ENCODE measurements at places on chromosomes 12 and 14. TPM values are rescaled to one million over a fixed set of nuclear protein-coding genes. Genes with fewer than 3 reads are reported as not detected.

Gene CLEC2A
- total RNA-seq, result not detected

Gene ERP27
- total RNA-seq, result 0.19 TPM

Gene CDKN3
- 9.9 TPM for total RNA-seq

Gene CIDEB
- 1.5 TPM for total RNA-seq

Gene CCDC177
- total RNA-seq, result under 0.01 TPM

Gene TAS2R8
- total RNA-seq, result not detected

Gene FOXG1
- under 0.01 TPM for total RNA-seq

Gene GMFB
- total RNA-seq, result 144 TPM

Gene KRT7
- total RNA-seq, result 80.3 TPM

Gene HCAR2
- not detected for total RNA-seq

Gene STAB2
- under 0.01 TPM for total RNA-seq

Gene SAMD15
- total RNA-seq, result 2.5 TPM

Gene DDX47
- 99.2 TPM for total RNA-seq

Gene GALNT16
- 2.5 TPM for total RNA-seq

Gene B3GNT4
- total RNA-seq, result under 0.01 TPM

Gene TDRD9
- 2.5 TPM for total RNA-seq

Gene CD27
- total RNA-seq, result not detected

Gene GLIPR1L1
- total RNA-seq, result not detected

Gene OTUB2
- total RNA-seq, result 2.0 TPM

Gene KRT2
- total RNA-seq, result not detected

Gene FGF6
- not detected for total RNA-seq

Gene LUM
- 191 TPM for total RNA-seq

Gene TPH2
- not detected for total RNA-seq

Gene SMIM41
- total RNA-seq, result not detected

Gene DDN
- total RNA-seq, result 0.38 TPM

Gene TMPRSS12
- total RNA-seq, result not detected

Gene PTPRR
- 2.8 TPM for total RNA-seq

Gene CCDC197
- total RNA-seq, result not detected

Gene C12orf60
- 1.5 TPM for total RNA-seq

Gene PRB2
- not detected for total RNA-seq

Gene CLEC2D
- 2.3 TPM for total RNA-seq

Gene CLEC14A
- total RNA-seq, result 8.2 TPM

Gene KIF26A
- total RNA-seq, result under 0.01 TPM

Gene PRH2
- not detected for total RNA-seq

Gene RTL1
- not detected for total RNA-seq
